ENCODE measurements at places on chromosomes 7 and 10.

DNA sequence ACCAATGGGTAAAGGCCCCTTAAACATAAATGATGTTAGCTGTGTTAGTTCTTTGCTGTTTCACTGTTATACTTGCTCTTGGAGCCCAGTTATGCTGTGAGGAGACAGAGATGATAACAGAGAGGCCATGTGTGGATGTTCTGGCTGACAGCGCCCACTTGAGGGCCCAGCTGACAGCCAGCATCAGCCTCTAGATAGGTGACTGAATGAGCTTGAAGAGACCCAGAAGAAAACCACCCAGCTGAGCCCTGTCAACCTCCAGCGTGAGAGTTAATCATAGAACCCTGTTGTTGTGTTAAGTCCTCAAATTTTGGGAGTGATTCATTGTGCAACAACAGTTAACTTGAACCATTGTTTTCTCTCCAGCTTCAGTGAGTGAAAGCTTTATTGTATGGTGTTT, 91.7 kb downstream of the GLRX3 start:
- no peak for DNase-seq

DNA sequence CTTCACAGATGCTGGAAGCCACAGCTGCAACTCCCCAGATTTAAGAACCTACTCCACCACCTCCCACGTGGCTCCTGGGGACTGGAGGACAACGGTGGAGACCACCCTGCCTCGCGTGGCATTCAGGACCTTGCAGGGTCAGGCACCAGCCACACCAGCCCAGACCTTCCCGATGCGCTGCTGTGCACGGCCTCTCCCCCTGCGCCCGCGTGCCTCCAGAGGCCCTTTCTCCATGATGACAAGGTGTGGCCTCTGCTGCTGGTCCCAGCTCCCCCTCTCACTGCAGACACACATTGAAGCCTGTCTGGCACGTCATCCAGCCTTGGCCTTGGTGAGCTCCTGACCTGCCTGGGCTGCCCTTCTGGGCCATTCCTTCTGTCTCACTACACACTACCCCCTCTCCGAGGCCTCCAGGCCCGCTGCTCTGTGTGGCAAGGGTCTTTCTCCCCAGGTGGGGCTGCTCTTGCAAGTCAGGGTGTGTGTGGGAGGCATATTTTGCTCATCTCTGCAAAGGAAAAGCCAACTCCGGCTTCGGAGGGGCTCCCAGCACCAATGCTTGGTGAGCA, 254.8 kb downstream of the MAD1L1 start:
- DNase-seq = peak; percentile 59

- DNase-seq = no peak
These were observed 266.7 kb upstream of the INHBA start for GRCh38 chr7:41969561-41970105.

GRCh38 chr10:98511876-98512275, 65.1 kb upstream of the HPS1 start:
- DNase-seq = no peak
